ENCODE measurements at places on chromosomes 7 and 10.

DNA sequence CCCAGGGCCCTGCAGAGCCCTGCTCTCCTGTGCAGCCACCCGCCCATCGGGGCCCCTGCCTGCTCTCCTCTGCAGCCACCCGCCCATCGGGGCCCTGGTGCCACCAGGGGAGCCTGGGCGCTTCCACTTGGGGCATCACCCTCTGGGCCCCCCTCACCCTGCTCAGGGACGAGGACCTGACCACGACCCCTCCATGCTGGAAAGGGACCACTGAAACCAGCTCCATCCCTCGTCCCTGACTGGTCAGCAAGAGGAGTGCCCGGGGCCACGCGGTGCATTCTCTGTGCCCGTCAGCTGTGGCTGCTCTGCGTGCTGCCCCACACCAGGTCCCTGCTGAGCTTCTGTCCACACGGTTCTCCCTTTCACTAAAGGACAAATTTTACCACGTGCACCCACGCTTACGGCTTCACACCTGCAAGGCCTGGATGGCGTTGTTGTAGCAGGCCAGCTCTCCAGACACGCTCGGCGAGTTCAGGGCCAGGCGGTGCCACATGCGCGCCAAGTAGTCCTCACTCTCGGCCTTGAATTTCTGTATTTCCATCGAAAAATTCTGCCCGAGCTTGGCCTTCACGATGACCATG is 57.6 kb downstream of the CFAP46 start:
- no peak for DNase-seq

DNA sequence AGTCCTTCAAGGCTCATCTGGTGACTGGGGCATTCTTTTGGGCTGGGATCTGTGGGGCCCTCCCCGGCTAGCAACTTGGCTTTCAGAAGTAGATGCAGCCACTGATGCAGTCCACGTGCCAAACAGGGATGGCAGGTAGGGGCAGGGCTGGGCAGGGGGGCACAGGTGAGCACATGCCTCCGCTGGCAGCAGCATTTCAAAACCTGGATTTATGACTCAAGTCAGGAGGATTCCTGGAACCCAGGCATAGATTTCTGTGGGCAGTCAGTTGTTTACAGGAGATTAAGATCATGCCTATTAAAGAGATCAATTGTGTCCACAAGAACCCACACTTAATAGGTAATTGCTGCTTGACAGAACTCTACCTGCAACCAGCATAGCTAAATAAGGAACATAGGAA is 839 bp upstream of the HABP2 start:
- DNase-seq: no peak

- peak; percentile 36 for DNase-seq
These were observed 167.9 kb downstream of the NEURL1 start for GRCh38 chr10:103661198-103661950.

DNA sequence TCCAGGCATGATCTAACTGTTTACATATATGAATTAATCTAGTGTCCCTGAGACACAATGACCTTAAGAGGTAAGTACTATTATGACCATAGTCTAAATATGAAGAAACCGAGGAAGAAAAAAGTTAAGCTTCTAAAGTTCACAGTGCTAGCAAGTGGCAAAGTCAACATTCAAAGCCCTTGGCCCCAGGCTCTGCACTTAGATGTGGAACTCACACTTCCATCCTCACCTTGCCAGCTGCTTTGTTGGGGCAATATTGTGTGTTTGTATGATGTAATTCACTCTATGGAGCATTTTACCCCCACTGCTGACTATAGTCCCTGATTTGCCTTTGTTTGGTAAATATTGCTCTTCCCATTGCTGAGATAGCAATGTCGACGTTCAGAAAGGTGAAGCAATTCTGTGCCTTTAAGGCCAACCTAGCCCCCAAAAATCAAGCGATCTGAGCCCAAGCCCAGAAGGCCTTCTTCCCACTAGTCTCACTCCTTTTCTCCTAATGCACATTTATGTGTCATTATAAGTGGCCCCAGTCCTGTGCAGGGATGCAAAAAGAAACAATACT is 487.6 kb upstream of the ZMIZ1 start:
- no peak for DNase-seq

- DNase-seq: no peak
These were observed 41.3 kb upstream of the INHBA start for GRCh38 chr7:41744161-41744560.

GRCh38 chr10:21146436-21146789 is 249.3 kb upstream of the NEBL start:
- no peak for DNase-seq

DNA sequence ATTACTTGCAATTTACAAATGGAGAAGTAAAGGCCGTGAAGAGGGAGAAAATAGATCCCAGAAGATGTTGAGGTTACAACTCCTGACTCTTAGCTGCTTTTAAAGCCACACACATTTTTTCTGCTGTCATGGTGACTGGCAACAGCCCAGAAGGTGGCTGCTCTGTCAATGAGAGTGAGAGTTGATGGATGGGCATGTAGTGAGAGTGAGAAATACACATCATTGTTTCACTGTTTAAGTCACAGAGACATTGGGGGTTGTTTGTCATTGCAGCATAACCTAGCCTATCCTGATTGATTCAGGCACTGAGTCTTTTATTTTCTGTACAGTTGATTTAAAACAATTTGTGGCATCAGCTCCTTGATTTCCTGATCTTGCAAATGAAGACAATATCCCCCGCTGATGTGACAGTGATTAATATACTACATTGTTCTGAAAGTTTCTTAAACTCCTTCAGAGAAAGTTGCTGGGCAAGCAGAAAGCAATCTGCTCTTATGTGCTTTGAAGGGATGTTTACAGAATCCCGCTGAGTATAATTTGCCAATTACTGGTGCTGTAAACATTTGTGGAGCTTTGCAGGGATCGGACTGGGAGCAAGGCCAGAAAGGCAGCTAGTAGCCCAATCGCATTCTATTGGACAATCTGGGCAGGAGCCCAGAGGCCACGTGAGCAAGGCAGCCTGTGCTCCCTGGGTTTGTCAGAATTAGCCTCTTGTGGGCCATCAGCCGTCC is 229.6 kb downstream of the PRPF18 start:
- no peak for DNase-seq

- DNase-seq: no peak
These were observed 331.1 kb downstream of the CALN1 start for GRCh38 chr7:72080865-72081510.

GRCh38 chr10:117926491-117926890 is 120.2 kb downstream of the RAB11FIP2 start:
- no peak for DNase-seq

- no peak for DNase-seq
These were observed 5.2 kb upstream of the POT1 start for GRCh38 chr7:124934841-124935240.

DNA sequence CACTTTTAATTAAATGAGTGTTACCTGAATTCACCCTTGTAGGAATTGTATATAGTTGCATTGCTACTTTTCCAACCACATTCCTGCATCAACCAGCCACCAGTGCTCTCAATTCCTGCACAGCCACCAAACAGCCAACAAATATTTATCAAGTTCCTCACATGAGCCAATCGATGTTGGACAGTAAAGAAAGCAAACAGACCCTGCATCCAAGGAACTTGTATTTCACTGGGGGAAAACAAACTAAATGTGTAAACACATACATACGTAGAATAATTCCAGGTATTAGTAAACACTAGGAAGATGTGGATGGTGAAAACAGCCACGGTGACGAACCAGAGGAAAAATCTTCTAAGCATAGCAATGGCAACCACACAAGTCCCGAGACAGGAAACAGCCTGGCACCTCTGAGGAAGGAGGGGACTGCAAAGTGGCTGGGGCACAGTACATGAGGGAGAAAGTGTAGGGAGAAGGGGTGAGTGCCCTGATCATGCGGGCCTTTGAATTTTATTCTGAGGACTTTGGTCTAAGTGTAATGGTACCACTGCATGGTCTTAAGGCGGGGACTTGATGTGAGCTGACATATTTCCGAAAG is 111.2 kb downstream of the XRCC2 start:
- no peak for DNase-seq

DNA sequence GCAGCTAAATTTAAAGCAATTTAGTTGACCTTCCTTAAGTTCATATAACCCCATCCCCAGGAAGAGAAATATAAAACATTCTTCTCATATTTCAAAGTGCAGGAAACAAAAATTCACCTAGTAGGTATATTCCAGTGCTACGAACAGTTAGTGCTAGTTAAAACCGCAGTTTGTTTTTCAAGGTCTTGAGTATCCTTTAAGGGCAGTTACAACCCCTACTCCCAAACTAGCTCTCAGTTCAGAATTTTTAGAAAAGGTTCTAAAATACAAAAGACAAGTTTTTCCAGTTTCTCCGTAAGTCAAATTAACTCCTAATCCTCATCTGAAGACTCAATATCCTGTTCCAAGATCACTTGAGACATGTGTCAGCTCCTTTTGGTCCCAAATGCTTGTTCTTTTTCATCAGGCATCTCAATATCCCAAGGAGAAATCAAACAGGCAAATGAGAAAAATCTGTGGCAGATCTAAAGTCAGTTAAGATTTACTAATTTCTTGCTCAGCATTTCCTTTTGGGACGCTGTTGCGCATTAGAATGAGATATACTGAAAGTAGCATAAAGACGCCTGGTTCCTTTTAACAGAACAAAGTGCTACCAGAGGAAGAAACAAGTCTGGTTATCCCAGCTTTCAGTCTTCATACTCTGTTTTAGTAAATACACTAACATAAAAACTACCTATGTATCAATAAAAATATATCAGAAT is 51.8 kb downstream of the ARHGAP12 start:
- DNase-seq: no peak

- peak; percentile 26 for DNase-seq
These were observed 20.1 kb upstream of the NMT2 start for GRCh38 chr10:15188603-15189002.

Data from stimulated activated naive CD8-positive, alpha-beta T cell treated with anti-CD3 and anti-CD28 coated beads, Interleukin-15, amount 100 ng/mL, for 72 hours (primary cell).